ENCODE measurements at places on chromosomes 4 and X.

DNA sequence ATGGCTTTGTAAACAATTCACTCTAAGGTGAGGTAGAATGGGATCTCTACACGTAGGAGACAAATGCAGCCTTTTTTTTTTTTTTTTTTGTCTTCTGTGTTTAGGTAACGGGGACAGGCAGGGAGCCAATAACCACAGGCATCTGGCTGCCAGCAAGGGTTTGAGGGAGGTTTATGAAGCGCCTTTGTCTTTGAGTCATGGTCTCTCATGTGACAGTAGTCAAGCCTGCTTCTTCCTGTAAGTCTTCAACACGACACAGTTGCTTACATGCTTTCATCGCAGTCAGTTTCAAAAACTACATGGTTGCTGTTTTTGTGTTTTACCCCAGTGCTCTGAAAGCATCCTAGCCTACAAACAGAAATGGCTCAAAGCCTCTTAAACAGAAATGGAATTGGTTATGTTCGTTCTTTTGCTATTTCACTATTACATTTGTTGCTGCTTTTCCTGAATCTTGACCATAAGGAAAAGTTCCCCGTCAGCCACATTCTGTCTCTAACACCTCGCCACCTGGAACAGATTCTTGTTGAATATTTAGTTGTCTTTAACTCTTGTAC is 127.8 kb upstream of the METTL14 start:
- no peak for DNase-seq

- no peak for DNase-seq
Measured at GRCh38 chr4:75671802-75672421, 1.3 kb downstream of the G3BP2 start.

DNA sequence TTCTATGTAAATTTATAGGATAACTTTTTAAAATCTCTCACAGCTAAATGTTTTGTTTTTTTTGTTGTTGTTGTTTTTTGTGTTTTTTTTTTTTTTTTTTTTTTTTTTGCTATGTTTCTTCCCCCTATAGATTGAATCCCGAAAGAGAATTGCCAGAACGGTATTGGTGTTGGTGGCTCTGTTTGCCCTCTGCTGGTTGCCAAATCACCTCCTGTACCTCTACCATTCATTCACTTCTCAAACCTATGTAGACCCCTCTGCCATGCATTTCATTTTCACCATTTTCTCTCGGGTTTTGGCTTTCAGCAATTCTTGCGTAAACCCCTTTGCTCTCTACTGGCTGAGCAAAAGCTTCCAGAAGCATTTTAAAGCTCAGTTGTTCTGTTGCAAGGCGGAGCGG is 4.1 kb downstream of the BRS3 start:
- DNase-seq: no peak

DNA sequence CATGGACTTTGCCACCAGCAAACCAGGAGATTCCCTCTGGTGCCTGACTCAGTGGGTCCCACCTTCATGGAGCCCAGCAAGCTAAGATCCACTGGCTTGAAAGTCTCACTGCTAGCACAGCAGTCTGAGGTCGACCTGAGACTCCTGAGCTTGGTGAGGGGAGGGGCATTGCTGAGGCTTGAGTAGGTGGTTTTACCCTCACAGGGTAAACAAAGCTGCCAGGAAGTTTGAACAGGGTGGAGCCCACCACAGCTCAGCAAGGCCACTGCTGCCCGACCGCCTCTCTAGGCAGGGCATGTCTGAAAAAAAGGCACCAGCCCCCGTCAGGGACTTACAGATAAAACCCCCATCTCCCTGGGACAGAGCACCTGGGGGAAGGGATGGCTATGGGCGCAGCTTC is 28.1 kb downstream of the FAM9A start:
- no peak for DNase-seq

DNA sequence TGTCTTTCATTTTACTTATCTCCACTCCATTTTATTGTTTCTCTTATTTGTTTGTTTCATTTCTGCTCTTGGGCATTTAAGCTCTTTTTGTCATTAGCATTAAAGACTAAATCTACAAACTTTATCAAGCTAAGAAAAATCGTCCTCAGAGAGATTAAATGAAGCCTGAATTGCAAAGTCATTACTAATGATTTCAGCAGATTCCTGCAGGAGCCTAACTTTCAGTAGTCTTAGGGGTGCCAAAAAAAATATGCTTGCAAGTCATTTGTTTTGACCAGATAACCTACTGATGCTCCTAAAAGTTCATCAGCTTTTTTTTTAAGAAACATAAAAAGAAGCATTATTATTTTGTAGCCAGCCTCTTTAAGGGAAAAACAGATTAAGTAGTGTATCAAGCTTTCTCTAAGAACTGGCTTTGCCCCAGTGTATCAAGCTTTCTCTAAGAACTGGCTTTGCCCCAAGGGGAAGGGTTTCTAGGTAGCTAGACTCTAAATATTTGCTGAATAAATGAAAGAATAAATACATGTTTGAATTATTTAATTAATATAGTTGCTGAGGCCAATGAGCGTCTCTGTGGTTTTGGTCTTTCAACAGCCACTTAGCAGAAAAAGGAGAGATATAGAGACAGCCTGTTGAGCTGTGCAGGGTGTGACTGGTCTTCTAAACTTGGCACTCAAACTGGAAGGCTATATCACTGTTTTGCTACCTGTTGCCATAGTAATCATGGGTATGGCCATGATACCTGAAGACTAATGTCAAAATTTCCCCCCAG is 174.2 kb downstream of the BTC start:
- DNase-seq: no peak

DNA sequence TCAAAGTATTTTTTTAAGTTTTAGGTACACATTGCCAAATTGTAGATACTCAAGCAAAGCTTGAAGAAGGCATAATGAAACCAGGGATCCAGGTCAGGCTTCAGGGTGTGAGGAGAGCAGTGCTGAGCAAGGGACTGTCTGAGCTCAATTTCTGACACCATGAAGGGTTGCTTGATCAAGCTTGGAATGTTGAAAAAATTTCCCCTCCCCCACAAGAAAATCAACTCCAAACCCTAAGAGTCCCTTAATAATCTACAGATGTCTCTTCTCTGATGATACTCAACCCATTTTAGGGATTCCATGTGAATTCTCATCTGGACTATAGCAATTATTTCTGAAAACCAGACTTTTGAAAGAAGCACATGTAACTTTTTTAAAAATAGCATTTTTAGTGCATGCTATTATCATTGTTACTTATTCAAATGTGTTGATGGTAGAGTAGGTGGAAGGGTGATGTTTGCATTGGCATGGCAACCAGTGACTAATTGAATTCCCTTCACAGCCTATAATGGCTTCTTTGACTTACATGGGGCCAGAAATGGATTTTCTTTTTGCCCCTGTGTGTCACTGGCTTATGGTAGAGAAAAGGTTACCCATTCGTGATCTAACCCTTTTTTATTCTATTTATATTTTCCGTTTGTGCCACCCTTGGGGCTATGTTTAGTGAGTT is 252.0 kb downstream of the FBXW7 start:
- no peak for DNase-seq

DNA sequence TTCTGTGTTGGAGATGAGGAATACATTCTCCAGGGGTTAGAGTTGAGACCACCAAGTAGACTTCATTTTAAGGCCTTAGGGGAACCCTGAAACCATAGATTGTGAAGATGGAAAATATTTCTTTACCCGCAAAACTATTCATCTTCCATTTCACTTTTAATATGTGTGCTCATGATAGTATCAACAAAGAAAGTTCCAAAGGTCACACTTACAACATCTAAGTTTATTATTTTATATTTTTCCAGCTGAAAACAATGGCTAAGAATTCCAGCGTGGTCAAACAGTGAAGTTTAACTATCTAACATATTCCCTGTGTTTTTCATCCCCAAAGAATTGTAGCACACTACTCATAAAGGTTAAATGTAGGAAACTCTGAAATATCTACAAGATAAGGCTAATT is 214.5 kb upstream of the GIMD1 start:
- DNase-seq: no peak

DNA sequence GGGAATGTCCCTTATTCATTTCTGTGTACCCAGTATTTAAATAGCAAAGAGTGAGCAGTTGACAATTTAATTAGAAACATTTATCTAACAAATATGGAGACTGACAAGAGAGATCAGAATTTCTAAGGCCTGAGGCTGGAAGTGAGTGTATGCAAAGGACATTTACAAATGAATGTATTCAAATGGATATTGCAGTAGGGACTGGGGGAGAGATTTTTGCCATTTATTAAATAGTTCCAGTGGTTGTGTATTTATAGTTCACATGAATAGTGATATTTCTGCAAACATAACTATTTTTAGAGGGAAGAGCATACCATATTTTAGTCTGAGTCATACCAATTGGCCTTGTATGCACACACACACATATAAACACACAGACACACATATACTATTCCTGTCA is 592.4 kb downstream of the GLUD2 start:
- no peak for DNase-seq
